NT2/D1 (cell line): ENCODE measurements at places on chromosomes 5 and 9.

GRCh38 chr9:101093620-101094019 is 65.1 kb downstream of the PLPPR1 start:
- DNase-seq, result no peak

- no peak for DNase-seq
Observed at GRCh38 chr5:52831786-52832511, 44.2 kb downstream of the ITGA1 start.

GRCh38 chr5:67516948-67517565 is 320.5 kb upstream of the CD180 start:
- DNase-seq, result no peak

DNA sequence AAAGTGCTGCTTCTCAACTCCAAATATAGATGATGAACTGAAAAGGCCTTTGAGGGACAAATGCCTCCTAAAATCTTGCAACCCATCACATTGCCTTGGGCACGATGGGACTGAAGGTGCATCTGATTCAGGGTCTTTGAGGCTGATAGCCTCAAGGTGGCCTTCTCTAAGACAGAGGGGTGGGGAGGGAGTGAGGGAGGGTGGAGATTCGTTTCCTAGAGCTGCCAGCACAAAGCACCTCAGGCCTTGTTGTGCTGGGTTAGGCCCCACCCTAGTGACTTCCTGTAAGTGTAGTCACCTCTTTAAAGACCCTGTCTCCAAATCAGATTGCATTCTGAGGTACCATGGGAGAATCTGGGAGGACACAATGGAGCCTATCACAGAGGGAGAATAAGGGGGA is 57.1 kb downstream of the BARX1 start:
- no peak for DNase-seq

- DNase-seq, result no peak
Observed at GRCh38 chr9:38311382-38312270, 80.9 kb upstream of the ALDH1B1 start.

DNA sequence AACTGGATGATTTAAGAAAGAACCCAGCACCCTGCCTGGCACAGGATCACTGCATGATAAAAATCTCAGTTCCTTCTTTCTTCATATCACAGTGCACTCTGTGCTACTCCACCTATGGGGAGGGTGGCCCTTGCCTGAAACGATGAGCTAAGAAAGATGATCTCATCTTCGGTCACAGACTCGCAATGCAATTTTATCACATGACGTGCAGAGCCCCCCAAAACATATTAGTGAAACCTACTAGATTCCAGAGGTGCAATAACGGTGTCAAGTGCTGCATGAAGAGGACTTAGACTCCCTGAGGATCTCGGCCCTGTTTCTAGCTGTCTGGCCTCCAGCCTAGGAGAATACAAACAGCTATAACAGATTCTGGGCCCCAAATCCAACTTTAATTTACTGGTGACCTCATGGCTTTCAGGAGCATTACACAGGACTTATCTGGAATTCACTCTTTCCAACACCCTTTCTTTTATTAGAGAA is 104.0 kb downstream of the EBF1 start:
- no peak for DNase-seq

- no peak for DNase-seq
Observed at GRCh38 chr9:134189145-134189469, 24.7 kb upstream of the RNU6ATAC start.

DNA sequence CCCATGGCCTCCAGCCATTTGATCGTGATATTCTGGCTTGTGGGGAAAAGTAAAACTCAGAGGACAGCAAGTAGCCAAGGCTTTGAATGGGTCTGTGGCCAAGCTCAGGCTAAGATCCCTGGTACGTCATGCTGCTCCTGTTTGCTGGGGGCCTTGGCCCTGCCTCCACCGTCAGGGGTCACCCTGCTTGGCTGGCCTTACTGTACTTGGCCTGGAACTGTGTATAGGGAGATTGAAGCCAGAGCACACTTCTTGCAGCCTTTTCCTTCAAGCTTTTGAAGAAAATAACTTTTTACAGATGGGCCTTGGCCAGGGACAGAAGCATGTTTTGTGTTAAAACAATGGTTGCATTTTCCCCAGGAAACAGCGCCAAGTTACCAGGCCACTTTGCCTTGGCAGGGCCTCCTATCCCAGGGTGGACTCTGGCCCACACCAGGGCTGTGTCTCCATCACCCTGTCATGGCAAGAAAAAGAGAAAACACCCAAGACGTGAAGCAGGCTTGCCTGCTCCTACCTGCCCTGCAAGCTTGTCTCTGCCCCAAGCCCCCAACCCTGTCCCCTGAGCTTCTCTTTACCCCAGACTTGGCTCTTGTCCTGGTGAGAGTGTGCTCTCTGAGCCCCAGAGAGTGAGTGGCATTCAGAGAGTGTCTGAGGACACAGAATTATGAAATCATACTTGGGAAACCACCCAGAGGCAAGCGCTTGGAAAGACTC is 286.9 kb downstream of the GADD45G start:
- no peak for DNase-seq

DNA sequence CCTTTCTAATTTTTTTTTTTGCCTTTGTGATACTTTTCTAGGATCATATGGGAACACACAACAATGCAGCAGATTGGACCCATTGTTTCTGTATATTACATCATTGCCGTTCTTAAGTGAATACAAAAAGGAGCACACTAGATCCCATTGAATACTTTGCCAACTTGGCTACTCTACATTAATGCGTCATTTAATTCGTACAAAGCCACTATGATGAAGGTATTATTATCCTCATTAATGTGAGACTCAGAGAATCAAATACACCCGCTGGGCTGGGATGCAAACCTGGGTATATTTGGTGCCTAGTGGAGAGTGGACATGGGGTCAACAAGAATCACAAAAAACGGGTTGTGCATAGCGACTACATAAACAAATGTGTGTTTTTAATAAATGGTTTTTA is 31.9 kb downstream of the OR2K2 start:
- DNase-seq, result no peak

DNA sequence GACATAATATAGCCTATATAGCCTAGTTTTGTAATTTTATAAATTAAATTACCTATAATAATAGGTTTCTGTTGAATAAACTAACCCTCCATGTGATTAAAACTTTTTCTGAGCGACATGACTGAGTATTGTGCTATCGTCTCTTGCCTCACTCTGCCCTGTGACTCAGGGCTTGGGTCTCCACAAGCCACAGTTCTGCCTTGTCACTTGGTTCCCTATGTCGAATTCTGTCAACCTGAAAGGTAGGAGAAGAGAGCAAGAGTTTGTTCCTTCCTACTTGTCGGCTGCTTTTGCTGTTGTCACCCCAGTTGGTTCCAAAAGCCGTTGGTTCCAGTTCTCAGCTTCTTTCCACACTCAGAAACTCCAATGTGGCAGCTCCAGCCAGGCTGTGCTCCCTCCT is 285.9 kb downstream of the PSAT1 start:
- no peak for DNase-seq

DNA sequence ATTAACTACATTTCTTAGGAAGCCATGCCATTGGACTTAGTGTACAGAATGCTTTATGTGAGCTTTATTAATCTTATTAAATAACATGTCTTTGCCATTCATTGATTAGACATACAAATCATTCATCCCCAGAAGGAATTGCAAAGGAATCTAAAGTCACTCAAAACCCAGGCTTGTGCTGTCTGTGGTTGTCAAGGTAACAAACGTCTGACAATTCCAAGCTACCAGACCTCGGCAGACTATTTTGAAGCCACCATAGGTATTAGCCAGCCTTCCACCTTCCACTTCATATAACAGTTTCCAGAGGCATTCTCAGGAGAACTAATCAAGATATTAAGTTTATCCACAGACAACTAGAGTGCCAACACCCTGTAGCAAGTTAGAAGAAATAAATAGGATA is 135.2 kb upstream of the TUSC1 start:
- DNase-seq, result no peak

DNA sequence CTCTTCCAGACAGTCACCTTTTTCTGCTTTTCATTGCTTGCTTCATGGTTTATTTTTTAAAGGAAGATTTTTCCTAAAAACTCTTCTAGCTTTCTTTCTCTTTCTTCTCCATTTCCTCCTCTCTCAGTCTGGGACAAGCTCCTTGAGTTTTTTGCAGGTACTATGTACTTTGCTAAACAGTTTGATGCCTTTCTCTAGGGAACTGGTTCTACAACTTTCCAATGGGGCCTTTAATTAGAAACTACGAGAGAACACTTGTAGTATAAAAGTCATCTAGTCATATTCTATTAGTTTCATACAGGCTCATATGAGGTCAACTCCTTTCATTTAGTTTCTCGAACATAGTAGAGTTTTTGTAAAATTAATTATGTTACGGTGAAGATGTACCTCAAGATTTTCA is 189.6 kb downstream of the DOCK8 start:
- DNase-seq, result no peak

DNA sequence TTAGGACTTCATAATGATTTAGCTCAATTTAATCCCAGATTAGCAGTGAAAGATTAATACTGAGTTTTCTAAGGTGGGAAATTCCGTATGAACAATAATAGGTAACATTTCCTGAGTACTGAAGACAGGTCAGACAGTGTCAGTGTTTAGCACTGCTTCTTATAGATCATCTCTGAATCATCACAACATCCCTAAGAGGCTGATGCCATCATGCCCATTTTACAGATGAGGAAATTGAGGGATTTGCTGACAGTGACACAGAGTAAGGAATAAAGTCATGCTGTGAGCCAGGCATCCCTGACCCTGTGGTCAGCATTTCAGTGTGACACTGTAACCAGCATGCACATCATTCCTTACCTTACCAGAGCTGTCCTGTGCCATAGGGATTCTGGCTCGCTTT is 44.5 kb downstream of the DAPK1 start:
- no peak for DNase-seq

DNA sequence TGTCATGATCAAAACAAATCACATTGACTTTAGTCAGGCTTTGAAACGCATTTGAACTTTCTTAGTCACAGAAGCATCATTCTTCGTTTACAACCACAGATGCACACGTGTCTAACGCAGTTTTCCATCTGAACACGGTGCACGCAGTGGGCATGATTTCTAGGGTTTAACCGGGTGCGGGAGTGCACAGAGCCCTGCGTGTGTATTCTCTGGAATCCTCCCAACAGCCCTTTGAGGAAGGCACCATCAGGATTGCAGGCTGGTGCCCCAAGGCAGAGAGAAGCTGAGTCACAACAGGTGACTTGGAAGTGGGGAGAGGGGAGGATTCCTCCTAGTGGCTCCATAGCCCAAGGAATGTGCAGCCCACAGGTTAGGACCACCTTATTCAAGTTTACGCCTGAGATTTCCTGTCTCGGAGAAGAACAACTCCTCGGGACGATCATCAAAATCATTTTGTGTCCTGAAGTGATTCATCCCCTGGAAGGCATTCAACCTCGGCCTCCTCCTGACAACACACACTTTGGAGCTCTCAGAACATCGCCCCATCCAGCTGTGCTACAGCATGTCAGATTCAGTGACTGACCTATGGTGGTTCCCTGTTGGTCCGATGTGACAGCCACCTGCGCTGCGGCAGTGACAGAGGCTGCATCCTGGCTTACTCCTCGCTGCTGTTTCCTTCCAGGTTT is 13.1 kb downstream of the ROPN1L start:
- DNase-seq, result no peak

DNA sequence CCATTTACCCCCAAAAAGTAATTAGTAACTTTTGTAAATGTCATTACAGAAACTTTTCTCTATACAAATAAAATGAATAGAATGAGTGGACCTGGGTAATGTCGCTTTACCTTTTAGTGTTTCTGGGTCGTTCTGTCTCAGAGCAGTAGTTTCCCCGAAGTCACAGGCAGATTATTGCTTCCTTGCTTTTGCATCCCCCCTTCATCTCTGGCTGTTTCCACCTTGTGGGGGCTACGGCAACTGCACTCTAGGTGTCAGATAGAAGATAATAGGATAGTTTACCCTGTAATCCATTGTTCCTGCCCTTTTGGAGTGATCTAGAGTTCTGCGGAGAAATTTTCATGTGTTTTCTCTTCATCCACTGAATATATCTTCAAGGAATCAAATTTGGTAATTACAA is 68.7 kb downstream of the PRR16 start:
- peak; percentile 28 for DNase-seq

DNA sequence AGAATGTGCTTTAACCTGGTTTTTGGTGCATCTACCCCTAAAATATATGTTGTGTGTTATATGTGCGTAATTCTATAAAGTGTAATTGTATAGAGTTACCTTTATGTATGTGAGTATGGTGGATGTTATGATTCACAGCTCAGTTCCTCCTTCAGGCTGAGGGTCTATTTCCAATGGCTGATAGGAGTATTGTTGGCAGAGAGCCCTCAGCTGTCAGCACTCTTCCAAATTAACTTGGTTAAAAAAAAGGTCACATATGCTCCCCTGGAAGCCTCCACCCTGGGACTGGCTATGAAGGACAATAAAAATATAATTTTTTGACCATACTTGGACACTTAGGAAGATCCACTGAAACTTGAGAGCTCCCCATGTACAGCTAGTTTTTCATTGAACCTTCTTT is 250.4 kb upstream of the CDH12 start:
- no peak for DNase-seq

GRCh38 chr5:55039843-55040242 is 15.8 kb downstream of the GZMK start:
- DNase-seq, result no peak

- no peak for DNase-seq
Observed at GRCh38 chr9:126806336-126806735, 1.5 kb downstream of the ZBTB43 start.

GRCh38 chr5:109907731-109908130 is 218.0 kb downstream of the MAN2A1 start:
- DNase-seq, result no peak

GRCh38 chr9:136694163-136694871 is 7.1 kb upstream of the AGPAT2 start:
- DNase-seq, result no peak

DNA sequence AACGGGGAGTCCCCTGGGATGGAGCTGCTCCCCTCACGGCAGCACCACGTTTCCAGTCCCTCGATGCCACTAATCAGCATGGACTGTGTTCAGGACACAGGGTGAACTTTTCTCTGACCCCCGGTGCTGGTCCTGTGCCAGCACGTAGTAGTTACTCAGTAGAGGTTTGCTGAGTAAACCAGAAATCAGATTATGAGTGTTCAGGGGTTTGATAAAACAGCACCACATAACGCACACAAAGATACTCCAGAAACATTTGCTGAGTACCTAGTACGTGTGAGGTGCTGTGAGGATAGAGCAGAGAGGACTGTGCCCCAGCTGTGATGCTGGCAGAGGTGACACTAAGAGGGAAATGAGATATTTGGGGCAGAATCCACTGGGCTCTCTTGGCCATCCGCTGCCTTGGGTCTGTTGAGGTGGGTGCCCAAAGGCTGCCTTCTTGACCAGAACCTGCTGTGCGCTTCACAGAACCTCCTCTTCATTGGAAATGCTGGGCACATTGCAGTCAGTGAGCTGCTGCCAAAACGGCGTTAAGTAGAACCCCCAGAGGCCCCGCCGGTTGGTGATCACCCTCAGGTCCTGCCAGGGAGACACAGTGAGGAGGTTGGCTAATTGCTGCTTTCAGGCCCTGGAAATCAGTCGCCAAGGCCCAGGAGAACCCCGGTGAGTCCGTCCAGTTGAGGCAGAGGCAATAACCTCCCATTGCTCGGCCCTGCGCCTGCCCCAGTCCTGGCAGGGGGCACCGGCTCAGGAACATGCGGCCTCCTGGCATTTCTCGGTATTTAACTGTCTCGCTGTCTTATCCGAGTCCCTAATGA is 49.4 kb downstream of the NEURL1B start:
- no peak for DNase-seq

- DNase-seq, result no peak
Observed at GRCh38 chr5:176515396-176515795, 21.8 kb downstream of the RNF44 start.
